Upper lobe of left lung (tissue), 6 donors: ENCODE measurements at places on chromosomes 12 and 14. TPM values are rescaled to one million over a fixed set of nuclear protein-coding genes. Genes with fewer than 3 reads are reported as not detected.

- peaks cover 39% of the 10 kb centered on the region for H3K36me3 ChIP-seq
- H3K4me1 ChIP-seq, result no peaks in the 10 kb centered on the region
- H3K27ac ChIP-seq, result peak overlapping the region; percentile 66
- no peak overlapping the region for H3K4me3 ChIP-seq
- no peaks in the 10 kb centered on the region for H3K27me3 ChIP-seq
These were observed 37.8 kb downstream of the PROX2 start for GRCh38 chr14:74838166-74838565.

DNA sequence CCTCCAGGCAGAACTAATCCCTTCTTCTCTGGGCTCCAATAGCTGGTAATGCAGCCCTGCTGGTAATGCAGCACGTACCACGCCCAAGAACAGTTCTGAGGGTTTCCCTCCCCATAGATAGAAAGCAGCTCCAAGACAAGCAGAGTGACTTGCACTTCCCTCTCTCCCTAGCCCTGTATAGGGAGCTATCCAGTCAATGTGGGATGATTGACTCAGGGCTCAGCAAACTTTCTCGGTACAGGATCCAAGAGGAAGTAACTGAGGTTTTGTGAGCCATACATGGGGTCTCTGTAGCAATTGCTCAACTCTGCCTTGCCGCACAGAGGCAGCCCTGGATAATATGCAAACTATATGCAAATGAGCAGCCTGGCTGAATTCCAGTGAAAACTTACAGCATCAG lies 15.5 kb upstream of the FKBP4 start:
- H3K27me3 ChIP-seq, result no peaks in the 10 kb centered on the region
- H3K4me1 ChIP-seq, result peaks cover 7% of the 10 kb centered on the region
- DNase-seq, result no peak
- H3K36me3 ChIP-seq, result no peaks in the 10 kb centered on the region

DNA sequence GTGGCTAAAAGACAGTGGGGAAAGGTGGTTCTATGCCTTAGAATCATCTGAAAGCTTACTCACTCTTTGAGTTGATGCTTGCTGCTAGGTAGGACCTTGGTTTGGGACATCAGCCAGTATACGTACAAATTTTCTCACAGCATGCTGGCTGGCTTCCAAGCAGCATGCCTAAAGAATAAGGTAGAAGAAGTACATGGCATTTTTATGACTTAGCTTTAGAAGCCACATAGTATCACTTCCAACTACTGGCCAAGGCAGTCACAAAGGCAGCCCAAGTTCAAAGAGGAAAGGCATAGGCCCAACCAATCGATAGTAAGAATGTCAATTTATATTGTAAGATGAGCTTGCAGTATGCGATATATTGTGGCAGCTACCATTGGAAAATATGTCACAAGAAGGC lies 284.2 kb upstream of the CAND1 start:
- no peaks in the 10 kb centered on the region for H3K27me3 ChIP-seq
- no peak overlapping the region for H3K4me3 ChIP-seq
- no peaks in the 10 kb centered on the region for H3K4me1 ChIP-seq
- H3K27ac ChIP-seq, result no peak overlapping the region
- H3K36me3 ChIP-seq, result no peaks in the 10 kb centered on the region

DNA sequence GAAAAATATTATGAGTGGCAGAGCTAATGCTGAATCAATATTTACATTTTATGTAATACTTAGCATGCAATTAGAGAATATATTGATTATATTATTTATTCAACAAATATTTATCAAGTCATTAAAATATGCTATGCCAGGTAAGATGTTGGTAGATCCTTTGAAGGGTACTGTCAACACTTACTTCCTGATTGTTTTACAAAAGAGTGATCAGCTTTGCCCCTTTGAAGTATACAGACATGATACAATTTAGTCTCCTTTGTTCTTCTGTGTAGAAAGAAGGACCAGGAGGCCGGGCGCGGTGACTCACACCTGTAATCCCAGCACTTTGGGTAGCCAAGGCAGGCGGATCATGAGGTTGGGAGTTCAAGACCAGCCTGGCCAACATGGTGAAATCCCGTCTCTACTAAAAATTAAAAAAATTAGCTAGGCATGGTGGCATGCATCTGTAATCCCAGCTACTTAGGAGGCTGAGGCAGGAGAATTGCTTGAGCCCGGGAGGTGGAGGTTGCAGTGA lies 73.9 kb upstream of the IFNG-AS1 start:
- no peak for DNase-seq
- H3K4me3 ChIP-seq, result no peak overlapping the region
- H3K27ac ChIP-seq, result no peak overlapping the region
- no peaks in the 10 kb centered on the region for H3K36me3 ChIP-seq
- H3K27me3 ChIP-seq, result no peaks in the 10 kb centered on the region

The MEG3 gene
- 39.8 TPM for total RNA-seq

The POTEG gene
- total RNA-seq, result not detected

The USP44 gene
- total RNA-seq, result 13.4 TPM

The OR4K14 gene
- not detected for total RNA-seq

- H3K27me3 ChIP-seq, result no peaks in the 10 kb centered on the region
- H3K4me3 ChIP-seq, result no peak overlapping the region
- no peaks in the 10 kb centered on the region for H3K36me3 ChIP-seq
- peak overlapping the region; percentile 78 for H3K27ac ChIP-seq
These were observed 5.0 kb downstream of the PPTC7 start for GRCh38 chr12:110577864-110578693.

The NEMF gene
- total RNA-seq, result 57.3 TPM

GRCh38 chr12:4153343-4153892 lies 120.1 kb upstream of the CCND2 start:
- no peak for DNase-seq
- no peak overlapping the region for H3K27ac ChIP-seq
- H3K36me3 ChIP-seq, result no peaks in the 10 kb centered on the region
- H3K4me3 ChIP-seq, result no peak overlapping the region

The SERPINA5 gene
- total RNA-seq, result not detected
